Smooth muscle cell of the pulmonary artery (primary cell): ENCODE measurements at places on chromosomes 2 and 18. TPM values are rescaled to one million over a fixed set of nuclear protein-coding genes. Genes with fewer than 3 reads are reported as not detected.

The PJVK gene
- total RNA-seq = 1.2 and 2.5 TPM in 2 replicates

The SLC5A7 gene
- not detected in 2 replicates for total RNA-seq

The RNU2-63P gene
- total RNA-seq = not detected in 2 replicates

The RND3 gene
- 220 and 647 TPM in 2 replicates for total RNA-seq

The ALPI gene
- not detected in 2 replicates for total RNA-seq

The ATP8B1 gene
- total RNA-seq = 73.6 and 109 TPM in 2 replicates

The CNGA3 gene
- total RNA-seq = not detected in 2 replicates

The FEV gene
- total RNA-seq = not detected in 2 replicates

The SATB2 gene
- total RNA-seq = 9.8 and 11.7 TPM in 2 replicates

The NEUROD1 gene
- not detected in 2 replicates for total RNA-seq
